Bronchial smooth muscle cell (primary cell): ENCODE measurements at places on chromosomes 3 and 15. TPM values are rescaled to one million over a fixed set of nuclear protein-coding genes. Genes with fewer than 3 reads are reported as not detected.

Gene ESYT3
- 0.16 TPM in 1 of 2 replicates, not detected in the other for total RNA-seq

Gene TRANK1
- total RNA-seq, result 16.9 and 22.2 TPM in 2 replicates

Gene ALS2CL
- 0.26 and 0.63 TPM in 2 replicates for total RNA-seq

Gene PDHB
- 49.2 and 82.1 TPM in 2 replicates for total RNA-seq

Gene ST3GAL6
- 1.3 TPM in 2 replicates for total RNA-seq

Gene SKOR1
- 0.16 and 0.17 TPM in 2 replicates for total RNA-seq

Gene GOLGA8S
- total RNA-seq, result under 0.01 and 0.09 TPM in 2 replicates

Gene PYGO1
- 6.3 and 7.4 TPM in 2 replicates for total RNA-seq

Gene CHST14
- 5.2 and 6.0 TPM in 2 replicates for total RNA-seq

Gene MLF1
- total RNA-seq, result 8.2 and 24.6 TPM in 2 replicates

Gene XPC
- 61.8 and 95.1 TPM in 2 replicates for total RNA-seq

Gene NAALADL2
- total RNA-seq, result 7.4 and 9.5 TPM in 2 replicates

Gene LSMEM2
- total RNA-seq, result not detected in 2 replicates

Gene SLC15A2
- total RNA-seq, result under 0.01 and 0.43 TPM in 2 replicates

Gene GOLGA8M
- total RNA-seq, result 0.32 and 0.52 TPM in 2 replicates

Gene CHL1
- under 0.01 and 16.2 TPM in 2 replicates for total RNA-seq

Gene SLC2A2
- not detected in 2 replicates for total RNA-seq

Gene CYP1A1
- 0.09 and 0.32 TPM in 2 replicates for total RNA-seq

Gene KY
- total RNA-seq, result 0.69 and 2.2 TPM in 2 replicates
